ENCODE measurements at places on chromosomes 5 and 9. TPM values are rescaled to one million over a fixed set of nuclear protein-coding genes. Genes with fewer than 3 reads are reported as not detected.

Gene ANP32B
- 17.0 TPM for total RNA-seq

Gene COL5A1
- total RNA-seq: 171 TPM

Gene SPAAR
- total RNA-seq: not detected

Gene NFIB
- 111 TPM for total RNA-seq

Gene MARVELD2
- total RNA-seq: 0.63 TPM

DNA sequence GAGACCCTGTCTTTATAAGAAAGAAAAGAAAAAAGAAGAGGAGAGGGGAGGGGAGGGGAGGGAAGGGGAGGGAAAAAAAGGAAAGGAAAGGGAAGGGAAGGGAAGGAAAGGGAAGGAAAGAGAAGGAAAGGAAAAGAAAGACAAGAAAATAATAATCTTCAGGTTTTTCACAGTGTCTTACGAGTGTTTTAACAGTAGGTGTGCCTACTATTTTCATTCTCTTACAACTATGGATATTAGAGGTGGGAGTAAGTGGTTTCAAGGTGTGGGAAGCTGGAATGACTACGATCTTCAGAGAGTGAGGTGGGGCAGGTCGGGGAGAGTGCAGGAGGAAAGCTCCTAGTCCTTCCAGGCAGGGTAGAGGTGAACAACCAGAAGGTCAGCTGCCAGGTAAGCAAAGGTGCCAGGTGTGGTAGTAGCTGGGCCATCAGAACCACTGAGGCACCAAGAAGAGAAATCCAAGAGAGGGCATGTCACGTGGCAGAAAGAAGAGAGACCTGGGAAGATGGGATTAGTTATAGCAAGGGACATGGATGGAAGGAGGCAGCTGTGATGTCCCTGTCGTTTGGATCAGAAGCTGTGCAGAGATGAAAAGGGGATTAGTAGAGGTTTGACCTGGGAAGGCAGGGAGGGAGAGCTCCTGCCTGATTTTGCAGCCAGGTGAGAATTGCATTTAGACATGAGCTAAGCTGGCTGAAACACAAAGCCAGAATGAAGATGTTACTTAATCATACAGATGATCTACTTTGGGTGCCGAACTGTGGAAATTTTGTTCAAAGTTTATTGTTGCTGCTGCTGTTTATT, 95.4 kb downstream of the OTULIN start:
- no peak for DNase-seq

- peak; percentile 57 for DNase-seq
Observed at GRCh38 chr9:34994260-34994899, 4.8 kb downstream of the DNAJB5 start.

DNA sequence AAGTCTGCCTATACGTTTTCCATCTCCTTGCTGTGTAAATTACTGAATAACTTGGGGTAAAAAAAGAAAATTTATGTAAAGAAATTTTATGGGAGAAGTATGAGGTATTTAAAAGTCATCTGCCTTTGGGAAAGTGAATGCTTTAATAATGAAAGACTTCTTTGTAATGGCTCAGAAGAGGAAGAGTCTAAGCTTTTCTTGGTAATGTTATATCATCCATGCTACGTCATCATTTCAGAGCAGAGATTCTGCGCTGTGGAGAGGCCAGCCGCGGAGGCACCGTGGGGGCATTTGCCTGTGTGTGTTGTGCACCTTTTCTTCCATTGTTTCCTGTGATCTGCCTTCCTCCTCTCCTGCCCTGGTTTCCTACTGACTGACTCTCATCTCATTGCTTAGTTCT, 78.2 kb downstream of the GOLM1 start:
- DNase-seq: no peak

DNA sequence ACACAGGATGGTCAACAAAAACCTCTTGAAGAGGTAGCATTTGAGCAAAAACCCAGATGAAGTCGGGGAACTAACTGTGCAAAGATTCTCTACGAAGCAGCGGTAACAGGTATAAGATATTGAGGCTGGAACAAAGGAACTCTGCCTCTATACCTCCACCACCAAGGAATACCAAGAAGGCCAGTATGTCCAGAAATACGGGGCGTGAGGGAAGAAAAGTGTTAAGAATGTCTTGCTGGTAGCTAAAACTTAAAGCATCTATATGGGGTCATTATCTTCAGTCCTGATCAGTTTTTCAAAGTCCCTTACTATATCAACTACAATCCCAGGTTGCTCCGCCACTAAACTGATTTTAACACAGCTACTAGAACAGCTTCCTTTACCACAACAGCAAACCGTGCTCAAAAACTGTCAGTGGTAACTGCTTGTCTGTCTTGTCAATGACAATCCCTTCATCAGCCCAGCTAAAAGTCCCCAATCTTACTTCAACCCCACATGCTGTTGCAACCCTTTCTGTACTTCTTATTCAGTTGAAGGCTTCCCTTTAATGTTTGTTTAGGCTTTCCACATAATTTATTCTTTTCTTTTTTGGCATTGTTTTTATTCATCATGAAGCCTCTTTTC, 9.4 kb downstream of the PAM start:
- no peak for DNase-seq

- peak; percentile 4 for DNase-seq
Observed at GRCh38 chr5:36070687-36071571, 4.2 kb upstream of the UGT3A2 start.

DNA sequence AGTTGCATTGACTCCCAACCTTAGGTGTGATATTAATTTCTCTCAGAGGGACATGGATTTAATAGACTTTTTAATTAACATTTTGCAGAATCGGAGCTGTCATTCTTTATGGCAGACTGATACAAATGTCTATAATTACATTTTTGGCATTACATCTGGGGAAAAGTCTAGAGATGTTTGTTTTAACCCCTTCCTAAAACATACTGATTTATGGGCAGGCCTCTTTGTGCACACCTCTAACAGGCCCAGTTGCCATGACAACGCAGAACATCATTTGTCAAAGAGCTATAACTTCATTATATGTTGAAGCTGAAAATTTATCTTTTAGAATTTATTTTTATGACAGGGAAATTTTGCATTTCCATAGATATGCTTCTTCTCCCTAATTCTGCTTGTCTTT, 158.5 kb downstream of the NTRK2 start:
- DNase-seq: no peak

DNA sequence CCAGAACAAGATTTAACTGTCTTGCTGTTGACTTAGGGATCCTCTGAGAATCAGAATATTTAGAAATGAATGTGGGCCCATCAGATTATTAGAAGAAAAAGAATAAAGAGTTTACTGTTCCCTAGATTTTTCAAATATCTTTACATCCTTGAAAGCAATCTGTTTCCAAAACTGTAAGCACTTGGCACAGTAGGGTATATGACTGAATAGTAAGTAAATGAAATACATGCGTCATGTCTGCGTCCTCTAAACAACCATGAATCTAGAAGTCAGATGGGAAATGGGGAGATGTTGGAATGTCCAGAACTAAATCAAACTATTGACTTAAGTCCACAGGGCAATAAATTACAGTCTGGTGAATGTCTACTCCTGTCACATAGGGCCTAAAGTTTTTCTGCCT, 26.1 kb downstream of the TTC23L start:
- peak; percentile 14 for DNase-seq

GRCh38 chr5:59789197-59789596, 104.3 kb downstream of the PDE4D start:
- no peak for DNase-seq

- peak; percentile 84 for DNase-seq
Observed at GRCh38 chr5:167934551-167934971, 356.9 kb upstream of the WWC1 start.

DNA sequence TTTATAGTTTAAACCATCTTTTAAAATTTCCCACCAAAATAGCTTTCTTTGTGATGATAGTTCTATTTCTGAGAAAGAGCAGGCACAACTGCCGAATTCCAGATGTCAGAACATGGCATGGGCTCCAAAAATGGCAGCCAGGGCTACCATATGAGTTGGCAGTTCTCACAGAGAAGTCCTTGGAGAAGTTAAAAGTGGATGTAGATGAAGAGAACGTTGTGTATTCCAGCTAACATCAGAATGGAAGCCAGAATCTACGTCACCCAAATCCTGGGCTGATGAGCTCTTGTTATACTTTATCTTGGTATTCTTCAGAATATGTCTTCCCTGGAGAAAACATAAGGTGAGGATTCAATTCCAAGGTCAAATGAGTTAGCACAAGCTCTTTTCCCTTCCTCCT, 66.9 kb upstream of the BASP1 start:
- DNase-seq: no peak

- peak; percentile 98 for DNase-seq
Observed at GRCh38 chr9:70013598-70014196, 30.0 kb upstream of the MAMDC2 start.

DNA sequence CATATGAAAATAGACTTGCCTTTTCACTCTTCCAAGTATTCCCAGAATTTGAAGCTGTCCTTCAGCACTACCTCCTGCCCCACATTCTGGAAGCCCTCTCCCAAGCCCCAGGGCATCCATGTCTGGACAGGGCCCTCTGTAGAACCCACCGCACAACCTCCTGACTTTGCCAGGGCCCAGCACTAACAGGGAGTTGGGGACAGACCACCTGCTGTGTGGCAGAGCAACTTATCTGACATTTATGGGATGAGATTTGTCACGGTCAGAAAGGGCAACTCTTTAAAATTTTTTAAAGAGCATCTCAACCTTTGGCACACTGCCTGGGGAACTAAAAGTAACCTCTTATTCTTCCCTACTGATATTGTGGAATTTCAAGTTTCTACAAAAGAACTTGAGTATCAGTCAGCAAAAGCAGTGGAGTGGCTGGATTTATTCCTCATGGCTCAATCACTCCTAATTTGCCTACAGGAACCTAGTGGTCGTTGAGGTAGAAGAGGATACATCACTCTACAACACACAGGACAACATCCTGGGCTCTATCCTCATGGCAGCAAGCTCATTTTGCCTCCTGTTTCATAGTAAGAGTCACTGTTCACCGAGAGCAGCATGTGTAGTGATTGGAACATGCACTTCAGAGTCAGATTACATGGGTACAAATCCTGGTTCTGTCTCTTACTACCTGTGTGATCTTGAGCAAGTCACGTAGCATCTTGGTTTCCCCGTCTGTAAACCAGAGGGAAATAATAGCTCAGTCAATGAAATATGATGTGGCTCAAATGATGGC, 285.3 kb downstream of the ENC1 start:
- DNase-seq: no peak

DNA sequence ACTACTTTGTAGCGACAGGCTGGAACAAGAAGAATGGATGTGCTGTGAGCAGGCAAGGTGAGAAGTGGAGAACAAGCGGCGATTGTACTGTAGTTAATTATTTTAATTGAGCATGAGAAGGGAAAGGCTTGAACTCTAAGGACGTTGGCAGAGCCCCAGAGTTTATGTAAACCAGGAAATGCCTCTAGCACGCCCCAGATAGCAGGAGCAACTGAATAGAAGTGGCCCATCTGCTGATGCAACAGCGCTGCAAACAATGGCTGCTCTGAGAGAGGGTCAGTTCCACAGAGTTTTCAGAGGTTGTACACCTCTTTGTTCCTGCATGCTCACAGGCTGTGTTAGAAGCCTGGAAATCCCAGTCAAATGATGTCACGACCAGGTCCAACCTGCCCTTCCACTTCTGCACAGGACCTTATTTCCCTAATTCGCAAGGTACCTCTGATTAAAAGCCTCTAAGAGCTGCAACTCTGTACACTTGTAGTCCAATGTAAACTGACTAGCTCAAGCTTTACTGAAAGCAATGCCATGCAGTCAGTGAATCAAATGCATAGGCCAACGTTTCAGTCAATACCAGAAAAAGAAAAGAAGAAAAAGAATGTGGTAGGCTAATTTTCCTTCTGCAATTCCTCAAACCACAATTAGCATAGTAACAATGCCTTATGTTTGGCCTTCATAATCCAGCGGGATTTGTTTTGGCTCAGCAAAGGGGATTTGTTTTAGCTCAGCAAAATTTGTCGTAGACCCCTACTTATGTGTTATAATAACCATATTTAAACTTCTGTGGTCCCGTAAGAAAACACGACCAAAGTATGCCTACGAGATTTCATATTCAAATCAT, 119.6 kb upstream of the RETREG1 start:
- peak; percentile 86 for DNase-seq

DNA sequence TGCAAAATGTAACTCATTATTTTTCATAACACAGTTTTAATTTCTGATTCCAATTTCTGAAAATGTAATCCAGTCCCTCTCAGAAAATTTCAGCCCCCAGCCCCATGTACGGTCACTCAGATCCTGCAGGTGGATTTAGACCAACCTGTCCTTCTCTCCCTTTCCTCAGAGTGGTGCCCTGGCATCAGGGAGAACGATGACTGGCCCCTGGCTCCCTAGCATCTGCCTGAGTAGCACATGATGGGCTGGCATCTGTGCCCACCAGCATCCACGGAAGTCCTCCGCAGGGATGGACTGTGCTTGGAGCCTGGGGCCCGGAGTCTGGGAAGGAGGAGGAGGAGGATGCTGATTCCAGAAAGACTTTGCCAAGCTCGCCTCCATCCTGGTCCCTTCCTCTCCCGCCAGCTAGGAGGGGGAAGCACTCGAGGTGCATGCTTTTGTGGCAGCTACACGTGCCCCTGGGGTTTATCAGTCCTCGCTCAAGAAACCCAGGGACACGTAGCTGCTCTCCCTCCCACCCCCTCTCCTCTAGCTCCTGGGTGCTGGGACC, 54.4 kb upstream of the RUFY1 start:
- no peak for DNase-seq

- no peak for DNase-seq
Observed at GRCh38 chr5:168244838-168245559, 46.4 kb upstream of the WWC1 start.

- no peak for DNase-seq
Observed at GRCh38 chr9:19828576-19829109, 39.8 kb upstream of the SLC24A2 start.

DNA sequence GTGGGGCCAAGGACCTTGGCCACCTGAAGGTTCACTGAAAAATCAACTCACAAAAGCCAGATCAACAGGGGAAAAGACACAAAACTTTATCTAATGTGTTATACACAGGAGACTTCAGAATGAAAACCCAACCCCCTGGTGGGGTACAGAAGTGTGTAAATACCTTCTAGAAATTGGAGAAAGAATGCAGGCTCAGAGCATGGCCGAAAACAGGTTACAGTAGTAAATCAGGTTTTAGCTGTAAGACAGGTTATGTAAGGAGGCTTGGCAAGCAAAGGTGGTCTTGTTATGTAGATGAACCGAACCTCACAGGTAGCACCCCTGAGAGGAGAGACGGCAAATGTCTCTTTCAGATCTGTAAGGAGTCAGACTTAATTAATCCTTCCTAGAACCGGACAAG, 10.0 kb downstream of the CEMIP2 start:
- no peak for DNase-seq

GRCh38 chr5:122864842-122865241, 19.4 kb downstream of the SNX24 start:
- DNase-seq: no peak

GRCh38 chr5:172315587-172316493, 32.3 kb upstream of the UBTD2 start:
- no peak for DNase-seq

- DNase-seq: peak; percentile 83
Observed at GRCh38 chr5:69238760-69239251, 4.1 kb downstream of the CDK7 start.

GRCh38 chr5:57028161-57028560, 76.2 kb upstream of the MIER3 start:
- DNase-seq: no peak

DNA sequence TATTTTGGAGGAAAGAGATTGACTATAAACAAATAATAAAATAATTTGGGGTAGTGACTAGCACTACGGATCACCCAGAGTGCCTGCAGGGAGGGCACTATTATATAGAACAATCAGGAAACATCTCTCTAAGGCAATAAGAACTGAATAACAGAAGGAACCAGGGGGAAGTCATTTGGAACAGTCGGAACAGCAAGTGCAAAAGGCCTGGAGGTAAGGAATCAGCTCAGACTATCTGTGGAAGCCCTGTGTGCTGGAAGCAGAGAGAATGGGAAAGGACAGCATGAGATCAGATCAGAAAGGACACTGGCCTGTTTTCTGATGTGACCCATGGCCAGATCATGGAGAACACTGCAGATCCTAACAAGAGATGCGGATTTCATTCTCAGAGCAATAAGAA, 357.6 kb downstream of the EFNA5 start:
- no peak for DNase-seq

Measured in fibroblast of the aortic adventitia (primary cell).